GM12892 (cell line): ENCODE measurements at places on chromosomes 2 and 18.

DNA sequence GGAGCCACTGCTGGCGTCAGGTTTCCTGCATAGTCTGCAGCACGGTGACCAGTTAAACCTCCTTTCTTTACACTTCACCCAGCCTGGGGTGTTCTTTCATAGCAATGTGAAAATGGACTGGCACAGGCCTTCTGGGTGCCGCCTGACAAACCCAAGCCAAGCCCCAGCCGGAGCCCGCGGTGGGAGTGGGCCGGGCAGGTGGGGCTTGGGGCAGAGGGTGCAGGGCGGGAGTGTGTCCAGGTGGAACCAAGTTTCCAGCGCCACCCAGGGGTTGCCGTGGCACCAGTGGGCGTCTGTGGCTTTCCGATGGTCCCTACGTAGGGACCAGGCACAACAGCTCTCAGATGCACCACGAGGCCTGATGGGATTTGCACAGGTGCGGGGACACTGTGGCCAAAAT lies 75.8 kb downstream of the RTP5 start:
- no peak for DNase-seq

DNA sequence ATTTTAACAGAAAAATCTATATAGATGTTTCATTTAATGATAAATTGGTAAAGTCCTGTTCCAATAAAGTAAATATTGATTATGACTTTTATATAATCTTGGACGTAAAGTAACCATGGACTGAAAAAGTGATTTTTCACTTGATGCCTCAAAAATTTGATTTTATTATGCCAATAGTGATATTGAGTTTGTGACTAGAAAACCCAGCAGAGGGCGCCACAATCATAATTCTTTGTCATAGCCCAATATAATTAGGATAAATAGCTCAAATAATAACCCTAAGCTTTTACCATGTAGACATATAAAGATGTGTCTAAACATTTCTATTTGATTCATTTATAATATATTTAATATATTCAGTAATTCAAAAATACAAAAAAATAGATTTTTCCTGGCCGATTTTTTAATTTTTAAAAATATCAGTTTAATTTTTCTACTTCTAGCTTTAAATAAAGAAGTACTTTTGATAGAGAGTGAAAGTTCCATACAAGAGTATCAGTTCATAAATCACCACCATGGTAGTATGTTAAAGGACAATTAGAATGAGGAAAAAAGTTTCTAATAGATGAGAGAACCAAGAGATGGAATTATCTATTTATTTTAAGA lies 30.7 kb downstream of the CAMKMT start:
- DNase-seq: no peak

- DNase-seq: no peak
Measured at GRCh38 chr2:33530690-33531548, 54.5 kb downstream of the RASGRP3 start.

GRCh38 chr2:225487878-225488416 lies 88.4 kb downstream of the NYAP2 start:
- DNase-seq: no peak

GRCh38 chr2:229033816-229034215 lies 237.3 kb downstream of the PID1 start:
- DNase-seq: no peak

DNA sequence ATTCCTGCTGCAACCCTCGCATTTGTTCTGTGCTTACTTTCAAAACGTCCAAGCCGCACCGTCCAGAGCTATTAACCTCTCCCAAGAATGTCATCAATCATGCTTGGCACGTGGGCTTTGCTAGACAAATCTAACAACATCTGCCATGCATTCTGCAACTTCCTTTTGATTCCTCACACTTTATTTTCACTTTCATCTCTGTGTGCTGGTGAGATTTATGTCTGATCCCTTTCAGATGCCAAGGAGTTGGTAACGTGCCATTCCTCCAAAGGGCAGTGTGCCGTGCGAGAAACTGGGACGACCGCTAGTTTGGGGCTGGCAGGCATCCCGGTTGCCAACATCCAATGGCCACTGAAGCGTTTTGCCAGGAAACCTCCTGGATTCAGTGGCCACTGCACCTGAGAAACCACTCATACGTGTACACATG lies 230.0 kb upstream of the PARD3B start:
- DNase-seq: no peak
